AG20443 (cell line): ENCODE measurements at places on chromosomes 13 and 19.

- DNase-seq: peak; percentile 66
Observed at GRCh38 chr13:107099661-107100060, 531.7 kb upstream of the ARGLU1 start.

DNA sequence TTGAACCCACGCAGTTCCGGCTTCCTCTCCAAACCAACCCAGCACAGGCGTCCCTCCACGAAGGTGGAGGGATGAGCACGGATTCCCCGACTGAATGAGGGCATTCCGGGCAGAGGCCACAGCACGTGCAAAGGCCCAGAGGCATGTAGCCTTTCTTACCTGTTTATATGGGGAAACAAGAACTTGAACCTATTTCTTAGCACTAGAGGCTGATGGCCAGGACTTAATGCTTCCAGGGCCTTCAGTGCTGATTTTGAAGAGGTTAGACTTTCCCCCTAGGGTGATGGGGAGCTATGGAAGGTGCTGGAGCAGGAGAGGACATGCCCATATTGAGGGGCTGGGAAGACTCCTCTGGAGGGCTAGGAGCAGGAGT is 2.0 kb downstream of the MAST3 start:
- DNase-seq: no peak

GRCh38 chr19:50741179-50741933 is 18.2 kb downstream of the CLEC11A start:
- DNase-seq: no peak

DNA sequence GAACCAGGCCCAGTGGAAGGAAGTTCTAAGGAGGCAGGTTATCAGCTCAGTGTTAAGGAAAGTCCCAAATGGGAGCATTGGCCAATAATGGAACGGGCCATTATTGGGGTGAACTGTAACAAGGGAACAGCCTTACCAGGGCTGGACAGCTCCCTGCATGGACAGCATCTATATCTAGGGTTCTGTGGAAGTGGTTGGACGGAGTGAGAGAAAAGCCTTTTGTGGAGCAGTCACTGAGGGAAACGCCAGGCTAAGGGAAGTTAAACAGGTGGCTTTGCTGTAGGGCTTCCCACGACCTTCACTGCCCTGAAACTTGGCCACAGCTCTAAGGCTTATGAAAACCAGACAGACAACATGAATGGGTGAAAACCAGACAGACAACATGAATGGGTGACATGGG is 17.0 kb downstream of the POU2F2 start:
- DNase-seq: no peak

DNA sequence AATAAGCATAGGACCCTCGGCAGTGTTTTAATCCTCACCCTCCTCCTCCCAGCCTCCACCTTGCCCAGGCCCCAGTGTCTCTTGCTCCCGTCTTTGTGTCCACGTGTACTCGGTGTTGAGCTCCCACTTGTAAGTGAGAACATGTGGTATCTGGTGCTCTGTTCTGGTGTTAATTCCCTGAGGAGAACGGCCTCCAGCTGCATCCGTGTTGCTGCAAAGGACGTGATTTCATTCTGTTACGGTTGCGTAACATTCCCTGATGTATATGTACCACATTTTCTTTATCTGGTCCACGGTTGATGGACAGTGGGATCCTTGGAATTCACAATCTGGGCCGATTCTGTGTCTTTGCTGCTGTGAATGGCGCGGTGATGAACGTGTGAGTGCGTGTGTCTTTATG is 44.7 kb upstream of the TFDP1 start:
- no peak for DNase-seq

- DNase-seq: peak; percentile 66
Observed at GRCh38 chr19:4581666-4582553, 22.4 kb upstream of the SEMA6B start.

- DNase-seq: peak; percentile 73
Observed at GRCh38 chr19:55526216-55527196, 10.4 kb downstream of the SBK2 start.

GRCh38 chr13:76751278-76751677 is 134.9 kb downstream of the KCTD12 start:
- DNase-seq: no peak

- DNase-seq: no peak
Observed at GRCh38 chr13:46894568-46894967, 2.3 kb downstream of the HTR2A start.

DNA sequence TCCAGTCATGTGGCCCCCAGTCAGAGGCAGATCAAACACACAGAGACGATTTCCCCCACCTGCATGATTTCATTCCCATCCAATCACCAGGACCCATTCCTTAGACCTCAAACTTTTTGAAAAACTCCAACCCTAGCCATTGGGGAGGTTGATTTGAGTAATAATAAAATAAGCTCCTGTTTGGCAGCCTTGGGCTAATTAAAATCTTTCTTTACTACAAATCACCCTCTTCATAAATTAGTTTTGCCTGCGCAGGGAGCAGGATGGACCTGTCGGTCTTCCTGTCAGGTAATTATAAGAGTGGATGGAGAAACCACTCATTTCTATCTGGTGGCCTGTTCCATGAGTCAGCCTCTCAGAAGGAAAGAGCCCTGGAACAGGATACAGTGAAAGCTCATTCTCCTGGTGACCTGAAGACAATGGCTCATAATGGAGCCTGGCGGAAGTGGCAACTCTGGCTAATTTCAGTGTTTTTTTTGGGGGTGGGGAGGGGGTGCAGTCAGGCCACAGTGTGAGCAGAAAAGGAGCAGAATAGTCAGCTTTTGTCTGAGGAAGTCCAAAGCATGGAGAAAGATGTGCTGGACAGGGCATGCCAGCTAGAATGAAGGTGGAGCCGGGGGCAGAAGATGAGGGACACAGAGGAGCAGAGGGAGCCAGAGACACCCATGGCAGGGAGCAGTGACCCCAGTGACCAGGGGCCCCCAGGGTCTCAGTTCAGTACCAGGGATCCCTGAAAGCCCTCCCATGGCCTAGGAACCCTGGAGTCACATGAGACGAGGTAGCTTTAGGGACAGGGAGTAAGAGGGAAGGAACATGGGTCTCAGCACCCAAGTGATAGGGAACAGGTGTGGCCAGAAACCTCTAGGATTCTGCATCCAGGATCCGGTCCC is 31.8 kb upstream of the PSG9 start:
- DNase-seq: no peak

GRCh38 chr13:105543742-105544141 is 991.7 kb downstream of the EFNB2 start:
- no peak for DNase-seq

GRCh38 chr13:24178847-24179485 is 18.4 kb downstream of the SPATA13 start:
- DNase-seq: no peak

- DNase-seq: no peak
Observed at GRCh38 chr19:18670312-18670711, 13.2 kb upstream of the CRTC1 start.

- DNase-seq: no peak
Observed at GRCh38 chr13:103941506-103942140, 875.4 kb upstream of the SLC10A2 start.

DNA sequence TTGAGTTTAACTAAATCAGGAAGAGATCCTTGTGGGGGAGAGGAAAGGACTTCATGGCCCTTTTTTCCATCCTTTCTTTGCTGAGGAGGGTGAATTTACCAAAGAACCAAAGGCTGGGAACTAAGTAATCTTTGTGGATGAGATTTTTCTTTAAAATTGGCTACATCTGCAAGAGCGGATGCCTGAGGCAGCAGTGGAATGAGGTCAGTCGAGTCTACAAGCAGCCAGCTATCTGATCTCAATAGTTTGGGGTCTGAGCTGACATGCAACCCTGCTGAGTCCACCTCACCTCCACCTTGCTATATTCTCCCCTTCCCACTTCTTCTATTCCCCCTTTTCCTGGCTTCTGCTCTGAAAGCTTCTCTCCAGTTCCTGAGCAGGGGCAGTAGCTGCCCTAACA is 3.6 kb upstream of the DNAJC15 start:
- no peak for DNase-seq

DNA sequence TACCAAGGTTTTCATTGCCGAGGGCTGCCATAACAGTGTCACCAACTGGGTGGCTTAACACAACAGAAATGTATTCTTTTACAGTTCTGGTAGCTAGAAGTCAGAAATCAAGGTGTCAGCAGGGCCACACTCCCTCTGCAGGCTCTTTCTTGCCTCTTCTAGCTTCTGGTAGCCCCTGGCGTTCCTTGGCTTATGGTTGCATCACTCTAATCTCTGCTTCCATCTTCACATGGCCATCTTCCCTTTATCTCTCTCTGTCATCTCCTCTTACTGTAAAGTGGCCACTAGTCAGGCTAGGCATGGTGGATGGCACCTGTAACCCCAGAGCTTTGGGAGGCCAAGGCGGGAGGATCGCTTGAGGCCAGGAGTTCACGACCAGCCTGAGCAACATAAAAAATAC is 38.0 kb upstream of the MRI1 start:
- DNase-seq: no peak

GRCh38 chr13:37715606-37716015 is 117.0 kb upstream of the POSTN start:
- DNase-seq: no peak

GRCh38 chr13:108786456-108787200 is 157.2 kb downstream of the MYO16 start:
- no peak for DNase-seq

- DNase-seq: no peak
Observed at GRCh38 chr19:50750010-50750409, 20.3 kb upstream of the GPR32 start.

- no peak for DNase-seq
Observed at GRCh38 chr19:45117671-45118070, 24.7 kb downstream of the PPP1R37 start.

DNA sequence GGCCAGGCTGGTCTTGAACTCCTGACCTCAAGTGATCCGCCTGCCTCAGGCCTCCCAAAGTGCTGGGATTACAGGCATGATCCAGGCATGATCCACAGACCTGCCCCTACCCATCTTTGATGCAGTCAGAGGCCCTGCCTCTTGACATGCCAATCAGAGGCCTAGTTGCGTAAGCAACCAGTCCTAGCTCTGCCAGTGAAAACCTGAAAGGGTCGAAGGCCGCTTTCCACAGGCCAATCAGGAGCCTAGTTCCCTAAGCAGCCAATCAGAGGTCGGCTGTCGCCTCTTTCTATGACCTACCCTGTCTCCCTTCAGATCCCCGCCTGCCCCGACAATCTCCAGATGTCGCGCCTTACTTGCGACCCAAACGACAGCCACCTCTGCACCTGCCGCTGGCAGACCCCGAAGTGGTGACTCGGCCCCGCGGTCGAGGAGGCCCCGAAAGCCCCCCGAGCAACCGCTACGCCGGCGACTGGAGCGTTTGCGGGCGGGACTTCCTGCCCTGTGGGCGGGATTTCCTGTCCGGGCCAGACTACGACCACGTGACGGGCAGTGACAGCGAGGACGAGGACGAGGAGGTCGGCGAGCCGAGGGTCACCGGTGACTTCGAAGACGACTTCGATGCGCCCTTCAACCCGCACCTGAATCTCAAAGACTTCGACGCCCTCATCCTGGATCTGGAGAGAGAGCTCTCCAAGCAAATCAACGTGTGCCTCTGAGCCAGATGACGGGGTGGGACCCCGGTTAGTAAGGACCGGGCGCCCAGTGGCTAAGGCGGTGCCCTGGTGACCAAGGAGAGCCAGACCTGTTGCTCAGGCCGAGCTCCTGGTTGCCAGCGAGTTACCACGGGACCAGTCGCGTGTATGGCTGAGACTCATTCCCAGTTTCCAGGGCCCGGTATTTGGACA is 6.3 kb downstream of the SYDE1 start:
- DNase-seq: no peak

GRCh38 chr13:28355822-28356371 is 139.0 kb downstream of the FLT1 start:
- peak; percentile 44 for DNase-seq

GRCh38 chr19:3448616-3449334 is 31.6 kb downstream of the SMIM24 start:
- DNase-seq: no peak

DNA sequence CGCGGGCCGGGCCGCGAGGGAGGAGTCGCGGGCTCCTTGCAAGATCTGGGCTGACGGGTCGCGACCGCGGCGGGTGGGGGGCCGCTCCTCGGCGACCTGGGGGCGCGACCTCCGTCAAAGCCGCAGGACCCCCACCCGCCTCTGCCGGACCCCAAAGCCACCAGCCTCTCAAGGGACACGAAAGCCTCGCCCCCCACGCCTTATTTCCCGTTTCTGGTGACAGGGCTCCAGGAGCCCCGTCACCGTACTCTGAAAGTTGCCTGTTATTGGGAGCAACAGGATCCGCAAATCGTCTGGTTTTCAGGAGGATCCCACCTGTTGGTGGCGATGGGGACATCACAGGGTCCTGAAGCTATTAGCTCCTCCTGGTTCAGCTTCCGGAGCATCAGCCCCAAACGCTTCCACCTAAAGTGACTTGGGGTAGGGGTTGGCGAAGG is 530 bp downstream of the MAU2 start:
- DNase-seq: no peak

DNA sequence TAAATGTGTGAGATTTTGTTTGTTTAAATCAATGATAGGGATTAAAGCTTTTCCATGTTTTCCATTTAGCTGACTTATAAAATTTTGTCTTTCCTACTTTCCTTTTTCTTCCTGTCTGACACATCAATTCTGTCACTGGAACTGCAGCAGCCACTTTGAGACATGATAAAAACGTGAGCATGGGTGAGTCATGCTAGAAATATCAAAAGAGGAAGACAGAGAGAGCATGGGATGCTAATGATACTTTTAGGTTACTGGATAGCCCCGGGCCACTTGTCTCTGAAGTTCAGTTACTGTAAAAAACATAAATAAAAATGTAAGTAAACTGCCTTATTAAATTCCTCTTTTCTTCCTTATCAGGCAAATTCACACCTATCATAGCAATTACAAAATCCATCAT is 1332.0 kb upstream of the PCDH20 start:
- no peak for DNase-seq

GRCh38 chr19:4567584-4568071 is 8.1 kb upstream of the SEMA6B start:
- DNase-seq: peak; percentile 79

DNA sequence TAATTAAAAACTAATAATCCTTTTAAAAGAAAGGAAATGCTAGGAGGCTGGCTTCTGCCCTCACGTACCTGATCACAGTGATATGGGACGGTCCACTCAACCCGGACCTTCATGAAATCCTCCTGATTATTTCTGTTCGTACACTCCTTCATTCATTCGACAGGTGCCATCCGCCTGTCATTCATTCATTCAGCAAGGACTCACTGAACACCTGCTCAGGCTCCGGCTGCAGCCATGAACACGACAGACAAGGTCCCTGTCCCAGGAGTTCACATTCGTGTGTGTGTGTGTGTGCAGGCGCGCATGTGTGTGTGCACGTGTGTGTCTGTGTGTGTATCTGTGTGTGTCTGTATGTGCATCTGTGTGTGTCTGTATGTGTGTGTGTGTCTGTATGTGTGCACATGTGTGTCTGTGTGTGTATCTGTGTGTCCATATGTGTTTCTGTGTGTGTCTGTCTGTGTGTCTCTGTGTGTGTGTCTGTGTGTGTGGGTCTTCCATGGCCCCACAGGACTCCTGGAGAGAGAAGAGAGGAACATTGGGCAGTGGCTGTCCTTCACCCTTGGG is 28.1 kb upstream of the CCNE1 start:
- no peak for DNase-seq

DNA sequence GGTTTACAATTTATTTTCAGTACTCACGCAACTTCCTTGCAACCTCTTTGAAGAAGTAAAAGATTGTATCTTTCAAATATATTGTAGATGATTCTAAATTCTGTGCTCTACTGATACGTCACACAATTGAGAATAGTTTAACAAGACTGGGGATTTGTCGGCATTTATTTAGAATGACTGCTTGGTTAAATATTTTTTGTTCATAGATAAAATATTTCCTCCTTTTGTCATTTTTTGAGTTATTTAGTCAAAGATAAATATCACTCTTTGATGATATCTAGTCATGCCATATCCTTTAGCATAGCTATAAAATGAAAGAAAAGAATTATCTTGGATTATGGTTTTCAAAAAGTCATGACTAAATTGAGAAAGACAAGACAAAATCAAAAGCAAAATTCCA is 2747.8 kb downstream of the PCDH9 start:
- DNase-seq: no peak
